Activated CD4-positive, CD25-positive, alpha-beta regulatory T cell (primary cell): ENCODE measurements at places on chromosomes 11 and 22.
A peak's percentile ranks its signal among the peaks of the same experiment; 100 is the strongest.

GRCh38 chr11:44968510-44968909 is 17.8 kb upstream of the TP53I11 start:
- no peak for DNase-seq

GRCh38 chr22:44352378-44353035 is 39.8 kb upstream of the SHISAL1 start:
- DNase-seq = no peak

DNA sequence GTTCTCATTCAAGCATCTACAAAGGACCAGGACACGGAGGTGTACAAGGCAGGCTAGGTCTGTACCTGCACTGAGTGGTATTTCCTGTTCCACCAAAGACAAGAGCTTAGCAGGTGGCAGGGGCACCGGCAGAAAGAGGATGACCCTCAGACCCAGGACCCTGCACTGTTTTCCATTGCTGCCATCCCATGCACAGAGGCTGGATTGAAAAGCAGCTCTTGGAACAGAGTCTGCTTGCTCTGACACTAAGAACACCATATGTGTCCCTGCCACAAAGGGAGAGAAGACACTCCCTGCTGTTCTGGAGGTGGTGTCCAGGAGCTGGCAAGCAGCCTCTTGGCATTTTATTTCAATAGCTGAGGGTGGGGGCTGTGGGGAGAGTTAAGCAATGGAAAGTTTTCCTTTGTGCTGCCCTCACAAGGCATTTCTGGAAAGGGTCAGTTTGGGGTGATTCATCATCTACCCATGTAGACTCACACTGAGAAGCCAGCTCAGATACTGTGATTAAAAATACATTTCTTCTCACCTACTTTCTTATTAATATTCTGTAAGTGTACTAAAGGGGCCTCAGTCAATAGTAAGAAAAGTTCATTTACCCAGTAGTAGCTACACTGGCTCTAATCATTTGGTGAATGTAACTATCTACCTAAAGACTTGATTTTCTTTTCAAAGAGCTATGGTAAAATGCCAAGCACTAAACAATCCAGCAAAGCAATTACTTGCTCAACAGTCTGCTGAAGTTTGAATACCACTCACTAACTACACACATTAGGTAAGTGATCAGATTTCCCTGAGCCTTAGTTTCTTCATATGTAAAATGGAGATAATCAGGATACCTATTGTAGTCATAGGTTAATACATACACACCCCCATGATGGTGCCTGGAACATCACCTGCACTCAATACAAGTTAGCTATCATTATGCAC is 55.2 kb downstream of the SLC1A2 start:
- no peak for DNase-seq

DNA sequence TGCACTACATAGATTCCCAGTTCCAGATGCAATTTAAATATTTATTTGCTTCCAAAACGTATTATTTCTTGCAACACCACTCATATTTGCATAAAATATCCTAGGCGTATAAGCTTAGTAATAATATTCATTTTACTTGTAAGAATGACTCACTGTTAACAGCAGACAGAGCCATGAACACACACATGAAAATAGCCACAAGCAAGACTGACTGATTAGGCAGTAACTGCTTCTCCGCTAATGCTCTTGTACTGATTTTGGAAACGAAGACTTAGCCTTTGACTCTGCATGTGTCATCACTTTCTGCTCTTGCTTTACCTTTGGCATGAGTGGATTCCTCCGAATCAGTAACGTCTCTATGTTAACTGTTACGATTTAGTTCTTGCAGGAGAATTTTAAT is 6.0 kb downstream of the OR10Q1 start:
- no peak for DNase-seq

- no peak for DNase-seq
Measured at GRCh38 chr11:119115484-119116234, 5.7 kb upstream of the HINFP start.

GRCh38 chr11:43852057-43852636 is 28.5 kb upstream of the ALKBH3 start:
- no peak for DNase-seq

- DNase-seq = no peak
Measured at GRCh38 chr11:2434008-2434407, 10.3 kb downstream of the TRPM5 start.

- DNase-seq = no peak
Measured at GRCh38 chr11:57249384-57250319, 12.6 kb upstream of the APLNR start.

- no peak for DNase-seq
Measured at GRCh38 chr11:20011307-20011951, 148.8 kb downstream of the DBX1 start.

GRCh38 chr11:123429913-123430720 is at the start of gene GRAMD1B:
Gene GRAMD1B, plus strand, starts transcription at chr11:123430269. Its CDS starts 524 bp downstream, at chr11:123430793.
- peak; percentile 24 for DNase-seq

- DNase-seq = no peak
Measured at GRCh38 chr11:68998390-68998911, 14.6 kb downstream of the MRGPRF start.

DNA sequence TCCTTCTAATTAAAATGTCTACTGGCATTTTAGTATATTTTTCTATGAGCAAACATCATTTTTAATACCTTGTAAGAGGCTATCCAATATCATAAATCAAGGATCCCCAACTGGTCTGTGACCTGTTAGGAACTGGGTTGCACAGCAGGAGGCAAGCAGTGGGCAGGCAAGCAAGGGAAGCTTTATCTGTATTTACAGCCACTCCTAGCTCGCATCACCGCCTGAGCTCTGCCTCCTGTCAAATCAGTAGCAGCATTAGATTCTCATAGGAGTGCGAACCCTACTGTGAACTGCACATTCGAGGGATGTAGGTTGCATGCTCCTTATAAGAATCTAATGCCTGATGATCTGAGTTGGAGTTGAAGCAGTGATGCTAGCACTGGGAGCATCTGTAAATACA is 70.2 kb upstream of the CREB3L1 start:
- DNase-seq = no peak

DNA sequence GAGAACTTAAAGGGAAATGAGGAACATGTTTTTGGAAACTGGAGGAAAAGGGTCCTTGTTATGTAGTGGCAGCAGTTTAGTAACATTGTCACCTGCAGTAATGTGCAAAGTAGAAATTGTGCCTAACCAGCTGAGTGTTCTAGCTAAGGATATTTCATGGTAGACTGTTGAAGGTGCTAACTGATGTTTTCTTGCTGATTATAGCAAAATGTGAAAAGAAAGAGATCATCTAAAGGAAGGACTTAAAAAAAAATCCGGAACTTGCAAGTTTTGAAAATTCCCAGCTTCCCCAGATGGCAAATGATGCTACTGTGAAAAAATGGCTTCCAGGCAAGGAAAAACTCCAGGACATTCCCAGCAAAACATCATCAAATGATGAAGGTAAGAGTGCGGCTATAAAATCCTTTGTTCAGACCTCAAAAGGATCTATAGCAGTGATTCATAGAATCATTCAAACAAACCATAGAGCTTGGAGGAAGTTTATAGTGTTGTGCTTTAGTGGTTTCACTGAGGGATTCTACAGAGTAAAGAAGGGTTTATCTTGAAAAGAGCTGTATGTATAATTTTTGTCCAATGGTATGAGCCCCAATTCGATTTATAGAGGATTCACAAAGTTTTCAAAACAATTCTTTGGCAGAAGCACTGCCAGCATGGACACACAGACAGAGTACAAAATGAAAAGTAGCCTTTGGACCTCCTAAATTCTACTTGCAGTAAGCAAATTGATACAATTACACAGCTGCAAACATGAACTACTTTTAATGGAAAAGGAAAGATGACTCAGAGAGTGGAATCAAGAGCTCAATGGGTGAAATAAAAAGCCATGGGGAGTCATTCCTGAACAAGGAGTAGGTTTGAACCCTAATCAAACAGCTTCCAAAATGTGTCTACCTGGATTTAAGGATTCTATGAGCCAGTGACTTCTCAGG is 4.3 kb upstream of the TRIM44 start:
- no peak for DNase-seq

DNA sequence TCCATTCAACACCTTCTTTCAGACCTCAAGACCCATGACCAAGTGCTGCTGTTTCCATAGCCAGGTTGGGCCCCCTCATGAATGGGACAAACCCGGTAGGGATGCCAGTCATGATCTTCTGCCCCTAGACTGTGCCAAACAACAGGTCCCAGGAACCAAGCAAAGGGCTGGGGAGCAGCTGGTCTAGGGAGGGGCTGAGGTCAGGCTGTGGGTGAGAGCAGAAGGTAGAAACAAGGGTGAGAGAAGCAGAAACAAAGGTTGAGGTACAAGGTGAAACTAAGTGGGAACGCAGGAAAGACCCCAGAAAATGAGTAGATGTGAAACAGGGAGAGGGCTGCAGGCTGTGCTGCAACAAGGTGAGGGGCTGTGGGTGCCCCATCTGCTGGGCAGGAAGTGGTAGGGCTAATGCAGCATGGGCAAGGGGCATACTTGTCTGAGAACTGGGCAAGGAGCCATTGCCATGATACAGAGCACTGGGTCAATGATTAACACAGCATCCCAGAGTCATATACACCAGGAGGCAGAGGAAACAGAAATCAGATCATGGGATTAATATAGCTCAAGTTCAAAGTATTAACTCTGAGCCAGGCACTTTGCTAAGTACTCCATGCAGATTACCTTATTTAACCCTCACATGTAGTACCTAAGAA is 45.9 kb downstream of the SLC1A2 start:
- no peak for DNase-seq

- no peak for DNase-seq
Measured at GRCh38 chr22:43848366-43849171, 13.7 kb downstream of the SULT4A1 start.

- no peak for DNase-seq
Measured at GRCh38 chr22:23411739-23412138, 168.4 kb downstream of the IGLL1 start.

GRCh38 chr11:117083011-117083935 is 15.0 kb downstream of the SIK3 start:
- no peak for DNase-seq

GRCh38 chr22:38989466-38989865 is 7.3 kb downstream of the APOBEC3B start:
- DNase-seq = no peak
